HTR-8/SVneo (cell line): ENCODE measurements at places on chromosomes 13 and 19.

- no peak for DNase-seq
Measured at GRCh38 chr19:33821871-33822270, 25.2 kb downstream of the KCTD15 start.

DNA sequence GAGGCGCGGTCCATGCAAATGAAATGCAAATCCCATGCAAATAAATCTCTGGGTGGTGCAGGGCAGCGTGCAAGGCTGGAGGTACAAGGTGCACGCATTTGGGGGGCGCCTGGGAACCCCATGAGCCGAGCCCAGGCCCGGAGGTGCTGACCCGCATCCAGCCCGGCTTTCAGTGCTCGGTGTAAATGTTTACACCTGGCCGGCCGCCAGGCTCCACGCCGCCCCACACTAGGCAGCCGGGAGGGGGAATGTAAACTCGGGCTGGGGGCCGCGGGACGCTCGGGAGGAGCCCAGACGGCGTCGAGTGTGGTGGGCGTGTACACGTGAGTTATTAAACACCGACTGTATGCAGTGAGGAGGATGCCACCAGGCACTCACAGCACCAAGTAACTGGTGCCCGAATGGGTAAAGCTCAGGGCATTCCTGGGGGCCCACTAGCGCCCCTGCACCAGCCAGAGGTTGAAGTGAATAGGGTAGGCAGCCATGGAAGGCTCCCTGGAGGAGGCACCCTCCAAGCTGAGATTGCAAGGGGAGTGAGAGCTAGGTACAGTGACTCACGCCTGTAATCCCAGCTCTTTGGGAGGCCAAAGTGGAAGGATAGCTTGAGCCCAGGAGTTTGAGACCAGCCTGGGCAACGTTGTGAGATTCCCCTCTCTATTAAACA is 17.2 kb downstream of the FUT6 start:
- DNase-seq: no peak

DNA sequence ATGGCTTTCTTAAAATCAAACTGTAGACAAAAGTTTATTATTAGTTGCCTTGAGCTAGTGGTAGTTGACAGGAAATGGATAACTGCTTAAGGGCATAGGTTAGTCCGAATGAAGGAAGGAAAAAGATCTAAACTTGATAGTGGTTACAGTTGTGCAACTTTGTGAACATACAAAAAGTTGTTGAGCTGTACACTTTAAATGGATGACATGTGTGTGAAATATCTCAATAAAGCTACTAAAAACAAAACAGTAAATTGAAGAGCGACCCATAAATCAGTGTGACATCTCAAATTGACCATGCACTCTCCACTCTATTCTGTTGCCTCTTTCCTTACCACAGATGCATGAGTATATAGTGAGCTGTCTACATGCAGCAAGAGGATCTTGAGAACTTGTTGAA is 1757.8 kb downstream of the PCDH9 start:
- no peak for DNase-seq

- no peak for DNase-seq
Measured at GRCh38 chr19:28345811-28346210, 867.1 kb downstream of the UQCRFS1 start.

- DNase-seq: no peak
Measured at GRCh38 chr19:51365965-51366388, at the start of gene ETFB. Gene ETFB, minus strand, starts transcription at chr19:51366388. Its CDS starts 62 bp downstream, at chr19:51366326.

GRCh38 chr13:60925686-60926085 is 490.0 kb downstream of the PCDH20 start:
- no peak for DNase-seq

GRCh38 chr13:23867027-23867491 is 22.1 kb downstream of the MIPEP start:
- no peak for DNase-seq

GRCh38 chr13:101327871-101328270 is 88.4 kb downstream of the NALCN start:
- DNase-seq: no peak

DNA sequence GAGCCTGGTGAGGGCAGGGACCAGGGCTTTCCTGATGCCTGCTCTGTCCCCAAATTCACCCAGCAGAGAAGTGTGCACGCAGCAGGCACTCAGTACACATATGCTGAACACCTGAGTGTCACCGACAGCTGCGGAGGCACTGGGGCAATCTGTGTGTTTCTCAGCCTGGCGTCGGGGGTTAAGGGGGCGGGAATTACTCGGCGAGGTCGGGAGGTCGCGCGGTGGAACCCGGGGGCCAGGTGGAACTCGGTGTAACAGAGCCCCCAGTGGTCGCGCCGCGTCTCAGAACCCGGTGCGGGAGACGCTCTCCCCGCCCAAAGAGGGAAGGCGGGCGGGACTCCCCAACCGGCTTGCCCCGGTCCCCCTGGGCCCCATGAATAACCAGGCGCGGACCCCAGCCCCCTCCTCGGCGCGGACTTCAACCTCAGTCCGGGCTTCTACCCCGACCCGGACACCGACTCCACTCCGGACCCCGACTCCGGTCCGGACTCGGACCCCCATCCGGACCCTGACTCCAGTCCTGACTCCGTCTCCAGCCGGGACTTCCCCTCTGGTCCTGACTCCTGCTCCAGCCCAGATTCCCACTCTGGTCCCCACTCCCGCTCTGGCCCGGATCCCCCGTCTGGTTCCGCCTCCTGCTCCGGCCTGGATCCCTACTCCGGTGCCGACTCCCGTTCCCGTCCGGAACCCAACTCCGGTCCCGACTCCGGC is at the start of gene SELENOV:
Gene SELENOV, plus strand, starts transcription at position 300 of the 711 bp plus-strand sequence. Its CDS starts 74 bp downstream, at position 374.
- no peak for DNase-seq

GRCh38 chr19:1646659-1647453 is 5.6 kb downstream of the TCF3 start:
- no peak for DNase-seq

DNA sequence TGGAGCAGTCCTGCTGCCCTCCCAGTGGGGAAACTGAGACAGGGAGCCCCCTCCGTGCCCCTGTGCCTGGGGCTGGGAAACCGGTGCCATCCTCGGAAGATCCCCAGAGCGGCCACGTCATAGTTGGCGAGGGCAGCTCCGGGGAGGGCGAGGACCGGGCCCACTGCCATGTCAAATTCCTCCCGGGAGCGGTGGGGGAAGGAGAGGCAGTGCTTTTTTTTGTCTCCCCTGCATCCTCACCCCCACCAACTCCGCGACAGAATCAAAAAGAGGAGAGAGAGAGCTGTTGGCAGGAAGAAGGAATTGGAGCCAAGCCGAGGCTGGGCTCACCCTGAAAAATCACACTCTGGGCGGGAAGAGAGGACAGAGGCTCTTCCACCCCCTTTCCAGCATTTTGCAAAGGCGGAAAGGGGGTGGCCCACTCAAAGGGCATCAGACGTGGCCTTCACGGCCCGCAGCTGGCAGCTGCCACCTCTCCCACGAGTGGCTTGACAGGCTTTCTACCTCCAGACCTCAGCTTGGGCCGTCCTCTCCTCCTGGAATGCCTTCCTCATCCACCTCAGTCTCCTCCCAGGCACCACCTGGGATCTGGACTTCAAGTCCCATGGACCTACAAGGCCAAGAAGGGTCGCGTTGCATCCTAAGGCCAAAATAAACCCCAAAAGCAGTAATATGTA is 19.6 kb upstream of the NFIC start:
- no peak for DNase-seq

- DNase-seq: no peak
Measured at GRCh38 chr19:48346191-48346590, 17.5 kb downstream of the TMEM143 start.

GRCh38 chr19:49861107-49861506 is 6.3 kb downstream of the PNKP start:
- DNase-seq: no peak

DNA sequence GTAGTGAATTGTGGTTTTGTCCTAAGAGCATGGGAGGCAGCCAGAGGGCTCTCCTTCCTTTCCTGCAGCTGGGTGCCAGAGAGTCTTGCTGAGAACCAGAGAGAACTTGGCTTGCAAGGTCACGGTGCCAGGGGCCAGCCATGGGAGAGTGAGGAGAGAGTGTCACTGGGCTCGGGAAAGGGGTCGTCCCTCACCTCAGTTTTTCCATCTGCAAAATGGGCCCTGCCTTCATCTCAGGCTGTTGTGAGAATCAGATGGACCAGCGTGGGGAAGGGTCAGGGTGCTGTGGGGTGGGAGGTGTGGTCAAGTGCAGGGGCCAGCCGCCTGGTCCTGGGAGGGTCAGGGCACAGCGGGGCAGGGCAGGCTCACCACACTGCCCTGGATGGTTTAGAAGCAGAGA is 7.3 kb downstream of the LRP3 start:
- DNase-seq: no peak

DNA sequence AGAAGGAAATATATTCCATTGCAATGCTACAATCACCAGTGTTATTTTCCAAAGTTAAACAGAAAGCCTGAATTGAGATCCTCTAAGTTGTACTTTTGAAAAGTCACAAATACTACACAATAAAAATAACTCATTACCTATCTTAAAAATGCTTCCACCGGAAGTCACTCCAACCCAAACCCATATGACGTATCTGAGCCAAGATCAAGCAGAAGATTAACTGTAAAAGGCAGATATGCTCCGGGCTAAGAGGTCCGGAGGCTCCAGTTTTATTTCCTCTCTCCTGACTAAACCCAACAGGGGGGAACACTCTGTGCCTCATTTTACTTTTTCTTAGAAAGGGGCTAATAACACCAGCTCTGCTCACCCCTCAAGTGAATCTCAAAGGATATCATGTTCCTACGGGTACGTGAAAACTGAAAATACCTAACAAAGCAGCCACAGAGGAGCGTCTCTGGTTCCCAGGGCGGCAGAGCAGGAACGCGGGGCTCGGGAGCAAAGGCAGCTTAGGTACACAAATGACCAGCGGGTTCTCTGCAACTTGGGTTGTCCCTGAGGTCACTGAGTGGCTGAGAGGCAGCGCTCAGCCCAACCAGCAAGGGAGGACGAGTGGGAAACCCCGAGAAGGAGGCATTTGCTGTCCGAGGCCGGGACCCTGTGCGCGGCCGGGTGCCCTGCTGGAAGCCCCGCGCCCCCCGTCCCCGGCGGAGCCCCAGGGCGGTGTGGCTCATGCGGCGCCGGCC is 750 bp downstream of the RAB20 start:
- DNase-seq: peak; percentile 33

- peak; percentile 68 for DNase-seq
Measured at GRCh38 chr19:10565028-10565566, 713 bp downstream of the KRI1 start.

DNA sequence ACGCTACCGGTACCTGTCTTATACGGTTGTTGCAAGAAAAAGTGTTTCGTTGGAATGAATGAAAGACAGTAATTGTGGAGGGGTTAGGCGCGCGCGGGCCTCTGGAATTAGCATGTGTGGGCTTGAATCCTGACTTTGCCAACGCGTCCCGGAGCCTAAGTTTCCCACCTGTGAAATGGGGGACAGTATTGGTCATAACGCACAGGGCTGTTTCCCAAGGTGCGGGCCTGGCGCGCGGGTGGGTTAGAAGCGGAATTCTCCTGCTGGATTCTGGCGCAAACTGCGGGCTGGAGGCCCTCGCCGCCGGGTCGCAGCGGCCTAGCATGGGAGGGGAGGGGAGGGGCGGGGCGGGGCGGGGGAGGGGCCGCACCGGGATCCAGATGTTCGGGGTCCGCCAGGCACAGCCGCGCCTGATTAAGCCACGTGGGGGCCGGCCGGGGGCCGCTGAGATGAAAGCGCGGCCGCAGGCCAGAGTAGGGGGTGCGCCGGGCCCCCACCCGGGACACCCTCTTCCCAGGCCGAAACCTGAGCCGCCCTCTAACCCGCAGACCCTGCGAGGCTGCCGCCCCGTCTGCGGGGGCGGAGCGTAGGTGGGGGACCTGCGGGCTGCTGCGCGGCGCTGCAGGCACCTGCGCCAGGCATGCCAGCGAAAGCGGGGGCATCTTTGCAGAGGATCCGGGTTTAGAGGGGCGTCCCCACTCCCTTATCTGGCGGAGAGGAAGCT is 1.2 kb upstream of the TMEM59L start:
- no peak for DNase-seq

GRCh38 chr19:38265921-38266429 is 1.6 kb downstream of the SPINT2 start:
- DNase-seq: no peak

- no peak for DNase-seq
Measured at GRCh38 chr19:54369082-54369687, 4.5 kb upstream of the LAIR1 start.

- DNase-seq: no peak
Measured at GRCh38 chr13:48160606-48161278, 65.8 kb upstream of the MED4 start.
